ENCODE measurements at places on chromosomes 7 and 10.

GRCh38 chr7:45001826-45002225 is 1.8 kb downstream of the CCM2 start:
- DNase-seq = no peak

DNA sequence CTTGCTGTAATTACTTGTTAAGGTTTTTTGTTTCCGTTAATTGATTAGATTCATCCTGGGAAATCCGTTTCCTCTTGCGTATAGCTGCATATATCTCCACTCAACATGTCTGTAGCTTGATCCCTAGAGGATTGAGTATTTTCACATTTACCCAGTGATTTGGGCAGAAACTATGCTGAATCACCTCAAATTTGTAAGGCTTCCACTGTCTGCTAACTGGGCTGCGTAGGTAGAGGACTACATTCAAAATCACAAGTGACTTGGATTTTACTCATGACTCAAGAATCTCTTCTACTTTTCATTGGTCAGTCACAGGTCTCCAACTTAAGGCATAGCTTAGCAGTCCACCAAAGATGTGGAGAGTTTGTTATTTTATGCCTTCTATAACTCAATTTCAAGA is 141.8 kb downstream of the POLR1F start:
- DNase-seq = no peak

- no peak for DNase-seq
Observed at GRCh38 chr7:78734626-78735025, 718.8 kb downstream of the MAGI2 start.

DNA sequence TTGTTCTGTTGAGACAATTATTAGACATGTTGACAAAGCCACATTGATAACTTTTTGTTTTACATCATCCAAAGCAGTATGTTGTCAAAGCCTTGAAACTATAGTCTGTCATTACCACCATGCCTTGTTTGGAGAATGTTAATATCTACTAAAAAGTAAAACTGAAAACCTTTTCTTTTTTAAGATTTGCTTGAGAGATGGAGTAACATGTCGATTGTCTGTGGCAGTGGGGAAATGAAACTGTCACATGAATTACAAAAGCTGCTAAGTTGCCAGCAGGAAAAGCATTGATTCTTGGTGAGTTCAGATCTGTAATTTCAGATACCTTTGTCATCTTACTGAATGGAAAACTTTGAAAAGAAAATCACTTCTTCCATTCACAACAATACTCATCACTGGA is 69.1 kb downstream of the TFPI2 start:
- DNase-seq = no peak

- DNase-seq = no peak
Observed at GRCh38 chr7:105122619-105123018, 108.6 kb downstream of the KMT2E start.

DNA sequence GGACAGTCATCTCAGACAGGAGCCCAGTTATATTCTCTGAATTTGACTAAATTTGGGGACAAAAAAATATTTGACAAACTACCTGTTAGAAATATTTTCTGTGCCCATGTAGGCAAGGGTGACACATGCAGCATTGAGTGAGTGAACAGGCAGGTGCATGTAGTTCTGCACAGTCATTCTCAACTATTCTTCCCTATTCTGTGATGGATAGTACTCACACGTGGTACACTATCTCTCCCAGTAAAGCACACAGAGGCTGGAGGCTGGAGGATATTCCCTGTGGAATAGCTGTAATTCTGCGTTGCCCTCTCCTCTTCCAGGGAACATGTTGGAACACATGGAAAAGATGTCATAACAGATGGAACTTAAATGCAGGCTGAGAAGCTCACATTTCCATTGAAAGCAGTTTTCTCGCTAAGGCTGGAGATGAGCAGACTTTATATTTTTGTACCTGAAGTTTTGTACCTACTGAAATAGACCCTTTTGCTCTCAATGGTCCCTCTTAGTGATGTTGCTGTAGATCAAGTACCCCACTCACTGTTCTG is 75.0 kb downstream of the GPR141 start:
- no peak for DNase-seq

DNA sequence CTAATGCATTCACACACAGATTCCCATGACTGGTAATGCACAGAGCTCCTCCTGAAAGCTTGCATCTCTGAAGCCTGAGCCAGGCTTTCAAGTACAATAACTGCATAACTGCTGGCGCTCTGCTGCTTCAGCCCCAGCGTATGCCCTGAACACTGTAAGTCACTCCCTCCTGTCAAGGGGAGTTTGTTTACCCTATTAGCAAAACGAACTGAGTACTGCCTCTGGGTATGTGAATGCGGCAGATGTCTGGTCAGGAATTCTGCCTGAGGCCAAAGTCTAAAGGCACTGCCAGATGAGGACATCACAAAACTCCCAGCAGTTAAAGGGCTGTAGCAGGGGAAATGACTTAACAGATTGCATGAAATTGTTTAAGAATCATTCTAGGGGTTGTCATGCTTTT is 97.7 kb downstream of the NRCAM start:
- no peak for DNase-seq

DNA sequence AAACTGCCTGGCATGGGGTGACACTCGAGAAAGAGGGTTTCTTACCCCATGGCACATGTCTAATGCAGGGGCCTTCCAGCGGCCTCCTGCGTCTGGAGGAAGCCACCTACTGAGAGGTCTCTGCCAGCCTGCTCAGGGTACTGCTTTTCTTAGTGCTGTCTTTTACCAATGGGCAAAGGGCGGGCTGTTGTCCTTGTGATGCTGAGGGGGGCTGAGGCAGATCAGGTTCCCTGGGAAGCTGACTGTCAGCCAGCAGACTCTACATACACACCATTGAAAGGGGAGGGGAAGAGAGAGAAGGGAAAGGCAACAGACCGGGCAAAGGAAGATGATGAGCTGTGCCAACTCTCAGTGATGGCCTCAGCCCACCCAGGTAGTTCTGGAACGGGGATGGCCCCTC is 48.7 kb downstream of the COL13A1 start:
- no peak for DNase-seq

DNA sequence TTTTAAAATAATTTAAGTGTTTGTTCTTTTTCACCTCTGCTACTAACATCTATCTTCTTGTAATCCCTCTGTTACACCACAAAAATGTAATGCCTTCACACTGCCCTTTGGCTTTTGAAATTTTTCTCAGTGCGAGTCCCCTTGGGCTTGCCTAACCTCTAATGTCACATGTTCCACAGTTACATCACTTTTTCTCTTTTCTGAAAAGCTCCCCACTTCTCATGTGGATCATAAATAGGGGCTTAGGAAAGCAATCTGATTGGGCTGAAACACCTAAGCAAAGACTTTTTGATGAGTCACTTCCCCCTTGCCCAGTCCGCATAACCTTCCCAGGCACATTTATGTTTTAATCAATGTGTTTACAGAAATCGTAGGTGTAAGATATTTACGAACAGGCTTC is 288.2 kb downstream of the IPMK start:
- DNase-seq = no peak

DNA sequence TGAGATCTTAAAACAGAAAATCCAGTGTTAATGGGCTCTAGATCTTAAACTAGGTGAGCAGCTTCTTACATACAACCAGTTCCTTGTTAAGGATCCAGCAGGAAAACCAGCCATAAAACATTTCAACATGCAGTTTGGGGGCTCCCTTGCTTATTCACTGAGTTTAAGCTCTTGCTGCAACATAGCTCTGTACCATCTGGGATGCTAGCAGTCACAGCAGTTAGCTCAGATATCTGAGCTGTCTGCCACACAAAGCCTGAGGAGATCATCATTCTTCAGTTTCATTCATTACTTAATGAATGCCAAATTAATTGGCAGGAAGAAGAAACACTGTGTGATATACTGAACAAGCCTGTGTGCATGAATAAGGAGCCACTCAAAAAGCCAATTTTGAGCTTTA is 62.8 kb downstream of the PODXL start:
- DNase-seq = no peak

GRCh38 chr7:5704534-5704922 is 76.9 kb downstream of the RNF216 start:
- DNase-seq = no peak

- no peak for DNase-seq
Observed at GRCh38 chr7:22320416-22320815, 36.5 kb downstream of the RAPGEF5 start.

GRCh38 chr10:98286419-98286818 is 18.4 kb upstream of the LOXL4 start:
- no peak for DNase-seq

GRCh38 chr10:5393529-5393928 is 11.1 kb downstream of the TUBAL3 start:
- DNase-seq = no peak

- DNase-seq = no peak
Observed at GRCh38 chr7:64892666-64893309, 10.3 kb upstream of the ZNF273 start.

GRCh38 chr7:19552576-19552975 is 156.3 kb downstream of the POLR1F start:
- no peak for DNase-seq

- no peak for DNase-seq
Observed at GRCh38 chr7:71348821-71349681, 217.1 kb downstream of the GALNT17 start.

DNA sequence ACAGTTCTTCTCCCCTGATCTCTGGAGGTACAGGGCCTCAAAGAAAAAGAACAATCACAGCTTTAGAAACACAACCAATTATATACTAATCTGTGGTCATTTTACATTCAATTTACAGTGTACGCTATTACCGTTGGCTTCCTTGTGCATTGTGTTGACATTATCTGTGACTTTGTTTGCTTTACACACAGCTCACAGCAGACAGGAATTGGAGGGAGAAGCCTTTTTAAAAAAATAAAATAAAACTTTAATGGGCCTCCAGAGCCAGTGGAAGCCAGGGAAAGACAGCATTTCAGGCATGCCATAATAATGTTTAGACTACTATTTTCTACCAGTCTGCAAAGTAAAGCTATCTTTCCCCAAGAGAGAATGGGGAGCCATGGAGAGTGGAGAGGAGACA is 179.0 kb upstream of the ADO start:
- no peak for DNase-seq

- peak; percentile 68 for DNase-seq
Observed at GRCh38 chr7:22549667-22550513, 49.9 kb upstream of the STEAP1B start.

DNA sequence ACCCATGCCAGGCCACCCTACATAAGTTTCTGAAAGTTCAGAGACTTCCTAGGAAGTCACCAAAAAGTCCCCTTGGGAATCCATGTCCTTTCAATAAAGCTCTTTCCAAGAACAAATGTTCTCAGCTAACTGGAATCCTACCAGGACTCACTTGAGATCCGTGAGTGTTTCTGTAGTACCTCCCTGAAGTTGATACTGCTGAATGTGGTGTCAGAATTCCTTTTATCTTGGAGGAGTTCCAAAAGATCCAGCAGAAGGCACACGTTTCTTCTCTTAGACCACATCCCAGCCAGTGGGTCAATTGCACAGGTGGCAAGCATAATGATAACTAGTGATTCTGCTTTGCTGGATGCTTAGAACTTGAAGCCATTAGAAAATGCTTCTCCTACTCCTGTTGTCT is 689.7 kb upstream of the IGFBP3 start:
- no peak for DNase-seq

DNA sequence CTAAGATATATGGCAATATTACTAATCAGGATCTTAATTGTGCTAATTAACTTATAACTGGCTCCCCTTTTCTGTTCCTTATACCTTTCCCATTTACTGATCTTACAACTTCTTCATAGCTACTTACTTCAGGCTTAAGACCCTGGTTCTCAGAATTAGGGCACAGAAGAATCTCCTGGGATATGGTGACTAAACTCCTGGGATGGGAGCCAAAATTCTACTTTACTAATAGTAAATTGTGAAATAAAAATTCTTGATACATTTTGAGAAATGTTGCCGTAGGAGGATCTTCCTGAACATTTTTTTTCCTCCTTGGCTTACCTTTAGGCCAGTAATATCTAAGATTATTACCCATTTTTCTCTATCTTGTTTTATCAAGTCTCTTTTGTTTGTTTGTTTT is 309.5 kb downstream of the ATRNL1 start:
- DNase-seq = no peak

DNA sequence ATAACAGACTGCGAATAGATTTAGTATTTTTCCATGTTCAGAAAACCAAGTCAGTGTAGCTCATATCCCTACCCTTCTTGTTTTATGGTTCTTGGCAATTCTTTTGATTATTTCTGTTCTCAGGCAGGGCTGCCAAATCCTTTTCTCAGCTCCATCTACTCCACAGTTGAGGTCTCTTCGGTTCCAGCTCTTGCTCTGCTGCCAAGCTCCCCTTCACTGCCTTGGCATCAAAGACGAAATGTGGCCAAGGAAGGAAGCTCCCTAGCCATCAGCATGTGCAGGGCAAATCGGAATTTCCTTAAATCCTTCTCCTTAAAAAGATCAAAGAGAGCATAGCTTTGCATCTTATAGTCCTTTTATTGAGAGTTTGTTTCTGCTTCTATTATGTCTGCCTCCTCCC is 116.4 kb upstream of the NOBOX start:
- no peak for DNase-seq

- DNase-seq = no peak
Observed at GRCh38 chr7:26167303-26167934, 15.4 kb downstream of the NFE2L3 start.

- DNase-seq = no peak
Observed at GRCh38 chr10:30818854-30819253, 189.3 kb upstream of the LYZL2 start.

GRCh38 chr7:94297397-94297838 is 97.3 kb upstream of the COL1A2 start:
- no peak for DNase-seq

GRCh38 chr7:45469103-45469502 is 105.1 kb upstream of the ADCY1 start:
- DNase-seq = no peak

GRCh38 chr7:152054367-152055230 is 29.1 kb downstream of the GALNT11 start:
- DNase-seq = no peak

DNA sequence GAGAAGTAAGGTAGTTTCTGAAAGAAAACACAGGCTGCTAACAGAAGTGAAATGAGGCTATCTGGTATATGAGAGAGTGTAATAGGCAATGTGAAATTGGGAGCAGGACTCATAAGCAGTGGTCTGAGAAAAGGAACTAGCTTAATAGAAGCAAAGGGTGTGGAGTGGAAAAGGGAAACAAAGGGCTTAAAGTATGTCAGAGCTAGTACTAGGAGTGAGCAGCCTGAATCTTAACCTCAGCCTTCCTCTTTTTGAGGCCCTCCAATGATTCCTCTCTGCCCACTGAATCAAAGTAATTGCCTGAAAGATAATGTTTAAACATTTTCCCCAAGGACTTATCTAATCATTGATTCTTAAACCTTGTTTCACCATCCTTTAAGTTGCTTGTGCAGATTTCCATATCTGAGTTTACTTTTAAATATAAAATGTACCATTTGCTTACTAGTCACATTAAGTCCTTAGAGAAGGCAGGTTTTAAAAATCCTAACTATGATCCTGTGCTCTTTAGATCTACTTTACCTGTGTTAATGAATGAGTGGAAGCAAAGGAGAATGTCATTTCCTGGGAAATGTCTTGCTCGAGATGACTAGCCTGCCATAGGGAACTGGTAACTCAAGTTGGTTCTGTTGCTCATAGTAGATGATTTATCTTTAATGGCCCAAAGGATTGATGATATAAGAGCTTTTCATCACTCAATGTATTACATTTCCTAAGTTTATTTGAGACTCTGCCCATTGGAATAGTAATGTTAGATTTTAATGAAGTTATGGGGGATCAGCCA is 155.0 kb downstream of the SKAP2 start:
- no peak for DNase-seq
